ENCODE measurements at places on chromosomes 4 and X. TPM values are rescaled to one million over a fixed set of nuclear protein-coding genes. Genes with fewer than 3 reads are reported as not detected.

SPATA4 gene
- 4.4 TPM for total RNA-seq

EVC gene
- total RNA-seq = 8.6 TPM

GRCh38 chrX:118496763-118497079 lies 1.1 kb downstream of the DOCK11 start:
- no peak for DNase-seq

GRCh38 chr4:183337833-183338232 lies 15.6 kb upstream of the CLDN24 start:
- DNase-seq = no peak

ATOH1 gene
- total RNA-seq = not detected

MAGEA9B gene
- not detected for total RNA-seq

RBMX gene
- total RNA-seq = 176 TPM

- no peak for DNase-seq
Measured at GRCh38 chrX:154121961-154122360, 22.1 kb upstream of the OPN1LW start.

DNA sequence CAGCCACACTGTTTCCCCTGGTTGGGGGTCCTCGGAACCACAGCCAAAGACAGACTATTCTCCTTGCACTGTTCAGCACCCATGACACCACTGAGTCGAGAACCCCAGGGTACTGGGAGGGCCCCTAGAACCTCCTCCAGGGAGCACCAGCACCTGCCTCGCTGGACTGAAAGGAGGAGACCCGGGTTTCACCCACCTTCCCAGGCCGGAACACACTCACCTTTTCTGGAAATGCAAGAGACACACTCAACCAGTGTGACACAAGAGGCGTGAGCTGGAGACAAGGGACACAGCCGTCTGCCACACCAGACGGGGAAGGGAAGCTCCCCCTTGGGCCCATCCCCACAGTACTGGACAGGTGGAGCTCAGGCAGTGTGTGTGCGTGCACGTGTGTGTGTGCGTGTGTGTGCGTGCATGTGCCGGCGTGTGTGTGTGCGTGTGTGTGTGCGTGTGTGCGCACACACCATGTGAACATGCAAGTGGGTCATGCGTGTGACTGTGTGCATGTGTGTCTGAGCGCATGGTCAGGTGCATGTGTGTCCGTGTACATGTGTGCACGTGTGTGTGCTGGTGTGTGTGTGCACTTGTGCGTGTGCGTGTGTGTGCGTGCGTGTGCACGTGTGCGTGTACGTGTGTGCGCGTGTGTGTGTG lies 128.8 kb upstream of the NKX1-1 start:
- DNase-seq = no peak

- no peak for DNase-seq
Measured at GRCh38 chr4:6819295-6819694, 36.8 kb downstream of the KIAA0232 start.

DNA sequence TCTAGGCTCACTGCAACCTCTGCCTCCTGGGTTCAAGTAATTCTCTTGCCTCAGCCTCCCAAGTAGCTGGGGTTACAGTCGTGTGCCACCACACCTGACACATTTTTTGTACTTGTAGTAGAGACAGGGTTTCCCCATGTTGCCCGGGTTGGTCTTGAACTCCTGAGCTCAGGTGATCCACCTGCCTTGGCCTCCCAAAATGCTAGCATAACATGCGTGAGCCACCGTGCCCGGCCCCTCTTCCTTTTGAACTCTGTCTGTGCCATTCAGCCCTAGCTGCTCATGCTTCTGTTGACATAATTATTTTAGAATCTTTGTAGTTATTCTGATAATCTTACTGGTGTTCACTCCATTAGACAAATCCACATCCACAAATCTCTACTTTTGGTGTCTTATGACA lies 1231.3 kb upstream of the ADGRL3 start:
- no peak for DNase-seq

L1CAM gene
- 6.3 TPM for total RNA-seq

GRCh38 chr4:94691552-94691951 lies 66.2 kb upstream of the BMPR1B start:
- DNase-seq = no peak

MAB21L2 gene
- 1.6 TPM for total RNA-seq

SH3BGRL gene
- total RNA-seq = 62.0 TPM

DNA sequence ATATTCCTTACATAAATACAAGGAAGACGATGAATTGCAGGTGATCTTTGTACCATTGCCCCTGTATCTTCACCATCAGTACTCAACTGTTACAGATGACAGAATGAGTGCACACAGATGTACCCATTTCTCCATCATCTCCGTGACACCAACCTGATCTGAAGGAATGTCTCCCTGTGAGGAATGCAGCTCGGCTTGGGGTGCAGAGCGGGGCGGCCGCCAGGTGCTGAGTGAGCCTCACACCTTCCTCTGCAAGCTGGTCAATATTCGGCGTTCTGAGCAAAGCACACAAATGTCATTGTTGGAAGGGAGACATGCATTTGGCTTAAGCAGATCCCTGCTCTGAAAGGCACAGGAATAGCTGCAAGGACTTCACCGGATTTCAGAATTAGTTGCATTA lies 7.4 kb downstream of the ARSD start:
- no peak for DNase-seq

ABRAXAS1 gene
- total RNA-seq = 5.7 TPM

GRCh38 chr4:6598127-6598526 lies 23.1 kb downstream of the MAN2B2 start:
- no peak for DNase-seq

DNA sequence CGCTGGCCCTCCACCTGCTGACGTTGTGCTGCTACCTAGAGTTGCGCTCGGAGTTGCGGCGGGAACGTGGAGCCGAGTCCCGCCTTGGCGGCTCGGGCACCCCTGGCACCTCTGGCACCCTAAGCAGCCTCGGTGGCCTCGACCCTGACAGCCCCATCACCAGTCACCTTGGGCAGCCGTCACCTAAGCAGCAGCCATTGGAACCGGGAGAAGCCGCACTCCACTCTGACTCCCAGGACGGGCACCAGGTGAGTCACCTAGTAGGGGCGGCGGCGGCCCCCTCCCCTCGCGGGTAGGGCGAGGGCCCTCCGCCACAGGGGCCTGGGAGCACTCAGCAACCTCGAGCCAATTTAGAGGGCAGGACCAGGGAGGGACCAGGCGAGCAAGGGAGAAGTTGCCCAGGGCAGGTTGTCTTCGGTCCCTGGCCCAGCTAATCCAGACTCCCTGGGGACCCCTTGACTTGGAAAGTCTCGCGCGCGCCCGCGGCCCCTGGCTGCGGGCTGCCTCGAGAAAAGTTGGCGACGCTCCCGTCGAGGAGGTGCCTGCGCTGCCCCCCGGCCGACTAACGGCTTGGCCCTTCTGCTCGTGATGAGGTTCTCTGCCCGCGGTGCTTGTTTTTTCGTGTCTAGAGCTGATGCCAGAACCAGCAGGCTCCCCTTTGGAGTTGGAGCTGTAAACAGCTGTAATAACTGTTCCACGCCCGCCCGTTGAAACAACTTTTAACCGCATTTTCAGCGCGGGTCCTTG lies 717 bp downstream of the EDA start:
- peak; percentile 59 for DNase-seq

DNA sequence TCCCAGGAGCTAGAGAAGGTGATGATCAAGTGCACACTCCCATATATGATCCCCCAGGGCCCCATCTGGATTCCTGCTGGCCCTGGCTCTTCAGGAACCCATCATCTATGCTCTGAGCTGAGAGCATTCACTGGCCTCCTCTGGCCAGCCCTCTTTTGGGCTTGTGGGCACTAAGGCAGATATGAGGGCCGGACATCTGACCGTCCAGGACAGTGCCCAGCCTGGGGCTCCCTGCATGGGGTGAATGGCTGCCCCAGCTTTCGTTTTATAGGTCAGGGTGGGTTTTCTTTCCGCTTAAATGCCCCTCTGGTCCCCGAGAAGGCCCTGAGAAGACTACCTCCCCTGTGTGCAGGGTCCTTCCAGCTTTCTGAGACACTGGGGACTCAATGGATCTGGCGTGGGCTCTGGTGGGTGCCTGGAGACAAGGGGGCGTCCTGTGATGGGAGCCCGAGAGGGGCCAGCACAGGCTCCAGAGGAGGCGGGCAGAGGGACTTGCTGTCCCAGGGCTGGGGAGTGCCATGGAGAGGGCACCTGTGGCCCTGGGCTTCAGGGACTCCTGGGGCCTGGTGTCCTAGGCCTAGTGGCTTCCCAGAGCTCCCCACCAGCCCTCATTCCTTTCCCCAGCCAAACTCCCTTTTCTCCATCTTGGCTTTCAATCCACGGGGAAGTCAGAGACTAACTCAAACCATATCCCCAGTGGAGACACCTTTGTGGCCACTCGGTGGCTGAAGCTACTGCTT lies 39.5 kb upstream of the GRPEL1 start:
- DNase-seq = no peak

SLC10A4 gene
- not detected for total RNA-seq

- DNase-seq = peak; percentile 62
Measured at GRCh38 chrX:63658920-63659319, 126.1 kb downstream of the ARHGEF9 start.

MAGEE1 gene
- 2.3 TPM for total RNA-seq

DNA sequence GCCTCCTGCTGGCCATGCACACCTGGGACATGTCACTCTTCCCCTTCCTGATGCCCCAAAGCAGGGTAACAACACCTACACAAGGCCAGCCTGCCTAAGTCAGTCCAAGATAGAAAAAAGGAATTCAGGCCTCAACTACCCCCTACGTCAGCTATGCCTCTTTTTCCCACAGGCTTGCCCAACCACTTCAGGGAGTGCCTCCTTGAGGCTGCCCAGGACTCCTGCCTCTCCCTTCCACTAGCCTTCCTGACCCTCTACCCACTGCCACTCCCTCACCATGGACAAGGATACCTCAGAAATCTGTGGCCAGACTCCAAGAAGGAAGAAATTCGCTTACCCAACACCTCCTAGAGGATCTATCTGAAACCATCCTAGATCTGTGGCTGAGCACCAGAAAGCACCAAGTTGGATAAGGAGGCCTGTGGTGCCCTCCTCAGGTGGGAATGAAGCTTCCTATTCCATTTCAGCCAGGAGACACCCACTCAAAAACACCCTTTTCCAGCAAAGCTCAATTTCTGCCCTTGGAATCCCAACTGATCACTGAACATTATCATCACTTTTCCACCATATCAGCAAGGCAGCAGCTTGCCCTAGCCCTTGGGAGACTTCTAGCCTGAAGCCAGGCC lies 1.8 kb downstream of the KDM5C start:
- DNase-seq = no peak

SATL1 gene
- total RNA-seq = not detected

GRCh38 chr4:162847945-162848549 lies 318.6 kb downstream of the NAF1 start:
- DNase-seq = no peak

- DNase-seq = no peak
Measured at GRCh38 chr4:92064574-92064973, 239.2 kb upstream of the GRID2 start.

TRAM1L1 gene
- total RNA-seq = 0.90 TPM

GRCh38 chr4:109359040-109359646 lies 56.7 kb upstream of the COL25A1 start:
- no peak for DNase-seq

GRCh38 chr4:10080589-10081217 lies 35.9 kb downstream of the WDR1 start:
- no peak for DNase-seq

Data from right atrium auricular region (tissue), 2 donors.